Dorsolateral prefrontal cortex (tissue), 122 donors: ENCODE measurements at places on chromosomes 16 and 17.

DNA sequence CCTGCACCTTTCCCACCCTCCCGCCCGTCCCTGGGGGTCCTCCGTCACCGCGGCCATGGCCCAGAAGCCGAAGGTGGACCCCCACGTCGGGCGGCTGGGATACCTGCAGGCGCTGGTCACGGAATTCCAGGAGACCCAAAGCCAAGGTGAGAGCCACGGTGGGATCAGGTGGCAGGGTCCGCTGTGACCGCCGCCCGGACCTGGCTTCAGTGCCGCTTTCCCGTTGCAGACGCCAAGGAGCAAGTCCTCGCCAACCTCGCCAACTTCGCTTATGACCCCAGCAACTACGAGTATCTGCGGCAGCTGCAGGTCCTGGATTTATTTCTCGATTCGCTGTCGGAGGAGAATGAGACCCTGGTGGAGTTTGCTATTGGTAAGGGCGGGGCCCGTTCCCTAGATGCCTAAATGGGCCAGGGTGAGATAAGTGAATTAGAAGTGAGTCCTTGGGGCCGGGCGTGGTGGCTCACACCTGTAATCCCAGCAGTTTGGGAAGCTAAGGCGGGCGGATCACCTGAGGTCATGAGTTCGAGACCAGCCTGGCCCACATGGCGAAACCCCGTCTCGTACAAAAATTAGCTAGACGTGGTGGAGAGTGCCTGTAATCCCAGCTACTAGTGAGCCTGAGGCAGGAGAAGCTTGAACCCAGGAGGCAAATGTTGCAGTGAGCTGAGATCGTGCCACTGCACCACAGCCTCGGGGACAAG is 617 bp downstream of the ARMC7 start:
- no peak for DNase-seq

DNA sequence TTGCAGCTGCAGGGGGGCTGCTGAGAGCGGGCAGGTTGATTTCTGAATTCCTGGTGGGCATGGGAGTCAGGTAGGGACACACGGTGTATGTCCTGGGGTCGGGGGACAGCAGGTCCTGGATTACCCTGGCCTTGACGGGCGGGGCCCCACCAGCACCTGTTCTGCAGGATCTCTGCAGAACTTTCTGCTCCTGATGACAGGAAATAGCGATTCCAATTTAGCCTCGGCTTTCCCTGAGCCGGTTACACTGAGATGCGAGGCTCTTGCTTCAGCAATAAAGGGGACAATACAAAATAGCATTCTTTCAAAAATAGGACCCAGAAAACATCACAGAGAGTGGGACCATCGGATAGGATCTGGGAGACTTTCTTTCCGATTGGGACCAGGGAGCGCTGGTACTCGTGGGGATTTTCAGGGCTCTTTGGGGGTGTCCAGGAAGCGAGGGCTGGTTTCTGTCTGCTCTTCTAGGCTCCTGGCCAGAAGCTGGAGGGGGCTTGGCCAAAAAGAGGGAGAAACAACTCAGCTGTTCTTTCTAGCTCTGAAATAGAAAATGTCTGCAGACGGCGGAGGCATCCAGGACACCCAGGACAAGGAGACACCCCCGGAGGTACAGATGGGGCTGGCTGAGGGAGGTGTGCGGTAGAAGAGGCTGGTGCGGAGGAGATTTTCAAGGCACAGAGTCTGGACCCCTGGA is 642 bp downstream of the ZNF205 start:
- DNase-seq: no peak

DNA sequence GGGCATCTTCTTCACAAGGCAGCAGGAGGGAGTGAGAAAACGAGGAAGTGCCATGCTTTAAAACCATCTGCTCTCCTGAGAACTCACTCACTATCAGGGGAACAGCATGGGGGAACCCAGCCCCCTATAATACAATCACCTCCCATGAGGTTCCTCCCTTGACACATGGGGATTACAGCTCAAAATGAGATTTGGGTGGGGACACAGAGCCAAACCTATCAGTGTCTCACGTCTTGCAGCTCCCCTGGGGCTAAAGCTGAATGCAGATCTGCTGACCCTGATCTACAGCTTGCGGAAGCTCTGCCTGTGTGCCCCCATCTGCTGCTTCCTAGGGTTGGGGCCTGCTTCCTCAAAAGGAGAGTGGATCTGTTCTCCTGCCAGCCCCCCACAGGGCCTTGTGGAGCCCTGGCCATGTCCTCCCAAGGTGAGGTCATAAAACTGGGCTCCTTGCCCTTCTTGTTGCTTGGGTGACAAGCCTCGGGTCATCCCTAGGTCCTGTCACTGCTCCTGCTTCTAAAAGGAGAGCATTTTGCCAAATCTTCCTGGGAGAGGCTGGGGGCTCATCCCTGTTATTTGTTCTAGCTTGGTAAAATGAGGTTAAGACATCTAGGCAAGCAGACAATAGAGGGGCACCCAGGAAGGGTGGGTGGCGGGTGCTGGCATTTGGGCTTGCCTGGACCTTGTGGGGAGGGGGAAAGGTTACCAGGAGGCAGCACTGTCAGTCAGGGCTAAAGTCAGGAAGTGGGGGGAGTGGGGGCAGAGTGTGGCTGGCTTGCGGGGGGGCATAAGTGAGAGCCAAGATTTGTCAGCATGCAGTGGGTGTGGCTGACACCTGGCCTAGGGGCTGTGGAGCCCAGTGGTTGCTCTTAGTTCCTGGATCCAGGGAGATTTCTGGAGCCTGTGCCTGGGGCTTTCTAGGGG is 16.0 kb downstream of the KRT33A start:
- no peak for DNase-seq

- no peak for DNase-seq
These were observed 312.4 kb upstream of the CDH5 start for GRCh38 chr16:66054095-66054494.

- no peak for DNase-seq
These were observed 48.3 kb downstream of the ARHGAP23 start for GRCh38 chr17:38476549-38476948.
